ENCODE measurements at places on chromosomes 16 and 17.

GRCh38 chr16:87897521-87898505, 28.5 kb upstream of the SLC7A5 start:
- no peak for DNase-seq

DNA sequence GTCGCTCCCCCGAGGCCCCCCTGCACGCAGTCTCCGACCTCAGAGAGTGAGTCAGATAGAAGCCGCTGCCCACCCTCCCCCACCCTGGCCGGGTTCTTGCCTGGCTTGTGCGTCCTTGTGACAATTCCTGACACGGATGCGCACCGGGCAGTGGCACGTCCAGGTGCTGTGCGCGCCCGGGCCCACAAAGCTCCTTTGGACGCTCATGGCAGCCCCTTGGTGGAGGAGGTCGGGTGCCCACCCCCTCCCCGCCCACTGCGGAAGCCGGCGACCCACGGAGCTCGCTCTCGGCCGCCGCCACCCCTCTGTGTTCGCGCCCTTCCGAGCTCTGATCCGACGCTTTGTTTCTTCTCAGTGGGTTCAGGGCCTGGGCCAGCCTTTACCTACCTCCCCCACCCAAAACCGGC, 662 bp upstream of the TUBB3 start:
- DNase-seq = no peak

DNA sequence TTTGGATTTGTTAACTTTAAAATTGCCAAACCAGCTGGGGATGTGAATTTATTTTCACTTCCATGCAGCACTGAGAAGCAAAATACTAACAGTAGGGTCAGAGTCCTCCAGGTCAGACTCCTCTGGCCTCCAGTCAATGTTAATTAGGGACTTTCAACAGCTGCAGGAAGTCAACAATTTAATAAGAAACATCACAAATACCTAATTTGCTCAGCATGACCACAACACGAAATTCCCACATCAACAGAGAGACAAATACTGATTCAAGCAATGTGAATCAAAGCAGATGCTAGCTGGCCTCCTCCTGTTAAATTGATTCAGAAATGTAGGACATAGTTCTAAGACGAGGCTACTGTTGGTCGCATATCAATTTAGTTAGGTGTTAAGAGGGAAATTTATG, 111.7 kb downstream of the ABCA8 start:
- no peak for DNase-seq

DNA sequence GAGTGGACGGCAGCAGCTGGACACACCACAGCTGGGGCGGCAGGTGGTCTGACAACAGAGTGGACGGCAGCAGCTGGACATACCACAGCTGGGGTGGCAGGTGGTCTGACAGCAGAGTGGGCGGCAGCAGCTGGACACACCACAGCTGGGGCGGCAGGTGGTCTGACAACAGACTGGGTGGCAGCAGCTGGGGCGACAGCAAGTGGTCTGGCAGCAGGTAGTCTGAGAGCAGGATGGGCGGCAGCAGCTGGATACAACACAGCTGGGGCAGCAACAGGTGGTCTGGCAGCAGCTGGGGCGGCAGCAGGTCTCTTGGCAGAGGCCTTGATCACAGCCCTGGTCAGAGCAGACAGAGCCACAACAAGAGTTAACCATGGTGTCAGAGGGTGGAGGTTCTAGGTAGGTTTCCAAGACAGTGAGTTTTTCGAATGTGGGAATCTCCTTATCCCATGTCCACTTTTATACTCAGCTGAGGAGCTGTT, at the start of gene KRTAP4-1:
Gene KRTAP4-1, minus strand, starts transcription at position 432 of the 482 bp plus-strand sequence. Its CDS starts 57 bp downstream, at position 375.
- no peak for DNase-seq

DNA sequence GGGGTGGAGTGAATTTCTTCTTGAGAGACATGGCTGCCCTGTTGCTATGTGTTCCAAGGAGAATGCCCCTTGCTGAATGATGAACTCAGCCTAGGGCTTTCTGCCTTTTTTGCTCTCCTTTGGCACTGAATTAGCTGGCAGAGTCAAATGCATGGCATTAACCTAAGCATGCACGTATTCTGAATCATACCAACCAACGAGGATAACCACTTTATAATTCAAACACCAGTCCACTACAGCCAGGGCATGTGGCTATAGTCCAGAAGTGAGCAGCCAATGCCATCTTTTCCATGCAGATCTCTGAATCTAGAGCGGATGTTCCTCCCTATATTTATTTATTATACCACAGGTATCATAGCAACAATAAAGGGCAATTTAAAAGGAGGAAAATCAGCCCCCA, 15.7 kb downstream of the TMIGD1 start:
- DNase-seq = no peak

DNA sequence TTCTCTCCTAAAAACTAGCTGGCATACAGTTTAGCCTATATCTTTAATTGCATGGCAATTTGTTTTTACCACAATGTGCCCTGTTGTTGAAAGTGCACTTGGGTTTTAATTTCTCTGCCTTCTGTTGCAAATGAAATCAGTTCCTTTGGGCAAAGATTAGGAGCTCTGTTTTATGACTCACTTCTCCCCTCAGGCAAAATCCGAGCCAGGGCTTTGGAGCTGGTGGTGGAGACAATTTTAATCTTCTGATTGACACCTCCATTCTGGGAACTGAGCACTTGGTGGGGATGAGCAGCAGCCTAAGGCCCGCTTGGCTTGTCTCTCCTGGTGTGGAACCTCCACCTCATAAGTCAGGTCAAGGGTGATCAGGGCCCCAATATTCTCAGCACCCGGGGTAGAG, 13.3 kb upstream of the MYH8 start:
- no peak for DNase-seq

DNA sequence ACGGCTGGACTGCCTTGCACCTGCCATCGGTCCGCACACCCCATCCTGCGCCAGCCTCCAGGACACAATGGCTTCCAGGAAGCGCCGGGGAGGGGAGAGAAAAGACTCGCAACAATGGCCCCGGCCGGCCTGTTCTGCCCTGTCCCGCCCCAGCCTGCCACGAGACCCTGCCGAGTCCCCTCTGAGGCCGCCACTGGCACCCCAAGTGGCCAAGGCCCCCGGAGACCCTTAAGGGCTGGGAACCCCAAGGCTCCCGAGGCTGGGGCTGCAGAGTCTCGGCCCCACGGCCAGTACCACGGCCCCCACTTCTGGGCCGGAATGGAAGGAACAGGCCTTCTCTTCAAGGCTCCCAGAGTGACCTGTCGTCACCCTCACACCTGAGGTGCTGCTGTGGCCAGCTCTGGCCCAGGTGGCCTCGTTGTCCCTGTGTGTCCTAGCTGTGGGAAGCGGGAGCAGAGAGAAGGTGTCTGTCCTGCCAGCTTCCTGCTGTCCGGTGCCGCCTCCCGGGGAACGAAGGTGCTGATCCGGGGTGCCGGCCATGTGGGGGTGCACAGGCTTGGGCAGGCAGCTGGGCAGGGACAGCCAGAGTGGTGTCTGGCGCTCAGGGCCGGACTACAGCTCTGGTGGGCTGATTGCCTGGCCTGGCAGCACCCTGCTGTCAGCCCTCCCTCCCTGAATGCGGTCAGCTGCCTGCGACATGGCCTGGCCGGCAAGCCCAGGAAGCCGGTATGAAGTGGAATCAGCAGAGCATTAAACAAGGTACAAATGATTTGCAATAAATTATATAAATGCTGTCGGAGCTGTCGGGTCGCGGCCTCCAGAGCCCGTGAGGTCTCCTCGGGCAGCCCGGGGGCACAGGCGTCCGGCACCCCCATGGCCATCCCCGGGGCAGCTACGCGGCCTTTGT, 8.2 kb upstream of the CACNA1H start:
- DNase-seq = no peak

- DNase-seq = no peak
Observed at GRCh38 chr16:88684569-88685155, 1.6 kb downstream of the SNAI3 start.

DNA sequence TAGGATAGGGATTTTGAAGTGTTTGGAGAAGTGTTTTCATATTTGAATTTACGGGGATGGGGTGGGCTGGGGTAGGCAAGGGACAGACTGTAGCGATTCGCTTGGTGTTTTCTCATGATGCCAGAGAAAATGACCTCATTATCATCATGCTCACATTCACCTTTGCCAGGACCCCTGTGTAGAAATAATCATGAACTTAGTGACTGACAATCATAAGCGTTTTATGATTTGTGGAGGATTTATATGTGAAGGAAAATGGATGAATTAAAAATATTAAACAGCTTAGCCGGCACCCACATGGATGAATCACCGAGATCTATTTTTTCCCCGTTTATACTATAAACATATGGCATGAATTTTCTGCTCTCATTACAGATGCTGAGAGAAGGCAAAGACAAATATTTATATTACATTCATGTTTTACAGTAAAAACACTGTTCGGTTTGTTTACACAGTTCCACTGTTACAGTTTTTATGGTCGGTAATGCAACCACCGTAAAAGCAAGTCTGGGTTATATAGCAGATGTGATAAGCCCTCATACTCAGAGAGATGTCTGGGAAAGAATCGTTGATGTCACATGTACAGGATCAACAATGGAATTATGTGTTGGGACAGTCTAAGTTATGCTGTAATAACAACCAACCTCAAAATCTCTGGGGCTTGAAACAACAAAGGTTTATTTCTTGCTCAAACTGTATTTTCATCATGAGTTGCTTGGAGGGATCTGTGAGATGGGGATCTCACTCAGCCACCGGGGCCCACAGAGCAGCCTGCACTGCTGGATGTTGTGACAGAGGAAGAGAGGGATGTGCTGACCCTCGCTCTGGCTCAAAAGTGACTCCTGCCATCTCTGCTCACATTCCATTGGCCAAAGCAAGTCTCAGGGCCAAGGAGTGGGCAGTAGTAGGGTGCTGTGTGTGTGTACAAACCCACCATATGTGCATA, 85.1 kb downstream of the WWOX start:
- DNase-seq = no peak

GRCh38 chr17:53475002-53475401, 347.7 kb upstream of the KIF2B start:
- DNase-seq = no peak

- no peak for DNase-seq
Observed at GRCh38 chr16:79190542-79190941, 410.0 kb downstream of the MAF start.

DNA sequence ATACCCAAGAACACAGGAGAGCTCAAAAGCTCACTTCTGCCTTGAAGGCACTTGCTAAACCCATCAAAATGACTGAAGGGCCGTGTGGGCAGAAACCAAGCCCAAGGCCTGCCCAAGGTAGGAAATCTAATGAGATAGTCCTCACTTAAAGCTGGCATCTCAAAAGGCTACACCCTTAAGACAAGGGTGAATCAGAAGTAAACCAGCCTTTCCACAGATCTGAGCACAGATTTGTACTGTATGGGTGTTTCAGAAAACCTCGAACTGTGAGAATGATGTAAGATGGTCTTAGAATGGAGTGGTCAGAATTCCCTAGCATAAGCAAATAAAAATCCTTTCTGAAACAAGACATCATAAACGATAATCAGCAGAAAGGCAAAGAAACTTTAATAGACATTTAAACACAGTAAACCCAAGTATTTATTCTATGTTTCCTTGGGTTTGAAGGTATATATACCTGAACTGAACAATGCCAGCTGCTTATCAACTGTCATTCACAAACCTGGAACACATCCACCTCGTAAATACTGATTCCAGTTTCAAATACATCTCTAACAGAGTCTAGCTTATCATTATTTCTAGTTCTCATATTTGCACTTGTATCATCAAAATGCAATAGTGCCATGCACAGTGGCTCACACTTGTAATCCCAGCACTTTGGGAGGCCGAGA, 37.8 kb downstream of the GLG1 start:
- DNase-seq = no peak

- DNase-seq = no peak
Observed at GRCh38 chr17:41446806-41447205, 6.0 kb upstream of the KRT38 start.

DNA sequence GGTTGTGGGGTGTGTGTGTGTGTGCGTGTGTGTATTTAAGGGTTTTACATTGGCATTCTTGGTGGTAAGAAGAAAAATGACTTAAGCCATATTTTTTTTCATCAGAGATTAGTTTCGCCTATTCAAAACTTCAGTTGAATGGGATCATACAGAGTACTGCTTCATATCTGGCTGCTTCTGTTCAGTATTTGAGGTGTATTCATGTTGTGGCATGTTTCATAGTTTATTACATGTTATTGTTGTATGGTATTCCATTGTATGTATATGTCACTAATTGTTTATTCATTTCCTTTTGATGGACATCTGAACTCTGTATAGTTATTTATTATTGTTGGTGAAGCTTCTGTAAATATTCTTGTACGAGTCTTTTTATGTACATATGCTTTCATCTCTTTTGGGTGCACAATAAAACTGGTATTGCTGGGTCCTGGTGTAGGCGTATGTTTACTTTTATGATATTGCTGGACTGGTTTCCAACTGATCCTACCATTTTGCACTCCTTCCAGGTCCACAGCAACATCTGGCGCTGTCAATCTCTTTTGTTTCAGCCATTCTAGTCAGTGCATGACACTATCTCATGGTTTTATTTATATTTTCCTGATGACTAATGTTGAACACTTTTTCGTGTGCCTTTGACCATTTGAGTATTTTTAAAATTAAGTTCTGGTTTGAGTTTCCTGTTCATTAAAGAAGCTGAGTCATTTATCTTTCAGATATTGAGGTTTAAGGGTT, 77.4 kb upstream of the MAF start:
- DNase-seq = no peak
